Type B pancreatic cell (in vitro differentiated cells): ENCODE measurements at places on chromosomes 13 and 19. TPM values are rescaled to one million over a fixed set of nuclear protein-coding genes. Genes with fewer than 3 reads are reported as not detected.

DNA sequence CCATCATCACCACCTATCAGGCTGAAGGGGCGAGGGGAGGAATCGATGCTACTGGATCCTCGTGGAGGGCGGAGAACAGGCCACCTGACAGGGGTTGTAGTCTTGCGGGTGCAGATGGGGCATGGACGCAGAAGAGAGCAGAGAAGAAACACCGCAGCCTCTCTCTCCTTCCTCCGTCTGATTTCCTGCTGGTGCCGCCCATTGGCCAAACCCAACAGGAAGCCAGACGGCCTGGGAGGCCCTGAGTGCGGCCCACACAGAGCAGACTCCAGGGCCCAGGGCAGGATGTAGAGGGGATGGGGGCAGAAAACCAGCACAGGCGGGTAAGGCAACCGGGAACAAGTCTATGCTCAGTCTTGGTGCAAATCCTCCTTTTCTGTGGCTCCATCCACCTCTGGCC is 15.4 kb downstream of the CEBPA start:
- DNase-seq = no peak

DNA sequence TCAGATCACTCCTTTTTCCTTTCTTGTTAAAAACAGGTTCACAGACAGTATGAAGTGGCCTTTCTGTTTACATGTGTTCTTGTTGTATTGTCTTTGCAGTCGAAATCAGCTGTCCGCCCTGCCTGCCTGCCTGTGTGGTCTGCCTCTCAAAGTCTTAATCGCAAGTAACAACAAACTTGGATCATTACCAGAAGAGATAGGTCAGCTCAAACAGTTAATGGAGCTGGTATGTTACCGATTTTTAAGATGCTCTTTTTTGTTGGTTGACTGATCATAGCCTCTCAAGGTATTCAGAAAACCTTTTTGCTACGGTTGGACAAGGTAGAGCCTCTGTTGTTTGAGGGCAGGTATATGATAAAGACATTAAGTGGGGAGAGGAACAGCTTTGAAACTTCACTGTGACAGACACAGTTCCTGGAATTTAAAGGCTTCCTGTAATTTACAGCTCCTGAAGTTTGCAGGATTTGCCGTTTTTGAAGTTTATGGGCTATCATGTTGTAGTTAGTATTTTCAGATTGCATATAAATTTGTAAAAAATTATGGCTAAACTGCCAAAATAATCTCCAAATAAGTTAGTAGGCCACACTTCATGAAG is 116.1 kb downstream of the LRCH1 start:
- DNase-seq = no peak

The OLFM4 gene
- 7.0 and 16.9 TPM in 2 replicates for total RNA-seq

The PSMC4 gene
- total RNA-seq = 100 and 102 TPM in 2 replicates

The ZGLP1 gene
- 5.5 and 17.0 TPM in 2 replicates for total RNA-seq

The PODNL1 gene
- 0.48 and 0.75 TPM in 2 replicates for total RNA-seq
